ENCODE measurements at places on chromosomes 6 and 20. TPM values are rescaled to one million over a fixed set of nuclear protein-coding genes. Genes with fewer than 3 reads are reported as not detected.
A peak's percentile ranks its signal among the peaks of the same experiment; 100 is the strongest.

GRCh38 chr6:143213859-143214376, 153.2 kb downstream of the AIG1 start:
- DNase-seq: no peak

The SMOC2 gene
- not detected for total RNA-seq

The GGTLC1 gene
- total RNA-seq: not detected

The TTLL9 gene
- total RNA-seq: not detected

GRCh38 chr20:38338849-38339520, 7.3 kb upstream of the LBP start:
- DNase-seq: no peak

- DNase-seq: no peak
These were observed 1.2 kb downstream of the LMBRD1 start for GRCh38 chr6:69795469-69796072.

DNA sequence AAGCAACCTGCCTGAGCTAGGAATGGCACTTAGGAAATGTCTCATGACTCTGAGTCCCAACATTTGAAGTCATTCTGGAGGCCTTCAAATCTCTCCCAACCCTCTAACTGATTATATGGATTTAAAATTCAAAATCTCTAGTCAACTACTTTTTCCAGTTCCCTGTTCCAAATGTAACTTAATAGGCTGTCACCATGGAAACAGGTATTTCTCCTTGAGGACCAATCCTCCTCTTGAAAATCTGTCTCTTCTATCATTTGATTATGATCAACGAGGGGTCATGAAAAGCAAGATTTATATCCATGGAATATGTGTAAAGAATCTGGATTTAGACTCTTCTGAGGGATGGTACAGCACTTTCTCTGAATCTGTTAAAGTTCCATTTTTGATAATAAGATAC, 127.3 kb upstream of the DTNBP1 start:
- no peak for DNase-seq

DNA sequence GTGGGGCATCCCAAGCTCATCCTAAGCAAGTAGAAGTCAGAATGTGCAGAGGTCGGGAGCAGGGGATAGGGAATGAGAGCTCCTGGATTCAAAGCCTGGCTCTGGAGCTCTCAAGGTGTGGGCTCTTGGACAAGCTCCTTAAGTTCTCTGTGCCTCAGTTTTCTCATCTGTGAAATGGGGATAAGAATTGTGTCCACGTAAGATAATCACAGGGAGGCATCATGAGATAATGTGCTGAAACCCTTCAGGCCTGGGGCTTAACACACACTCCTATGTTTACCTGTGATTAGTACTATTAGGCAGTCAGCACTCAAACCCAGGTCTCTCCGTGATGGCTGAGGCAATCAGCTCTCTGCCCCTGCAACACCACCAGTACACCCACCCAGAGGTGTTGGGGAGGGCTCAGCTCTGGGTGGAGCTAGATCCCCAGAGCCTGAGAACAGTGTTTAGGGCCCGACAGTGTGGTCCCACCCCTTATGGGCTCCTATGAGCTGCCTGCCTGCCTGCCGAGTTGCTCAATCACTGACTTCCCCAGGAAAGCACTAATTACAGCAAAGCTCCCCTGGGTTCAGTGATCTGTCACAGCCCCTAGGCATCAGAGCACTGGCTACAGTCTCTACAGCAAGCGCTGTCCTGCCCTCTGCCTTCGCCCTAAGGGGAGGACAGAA, 6.3 kb upstream of the SIRPA start:
- DNase-seq: no peak

DNA sequence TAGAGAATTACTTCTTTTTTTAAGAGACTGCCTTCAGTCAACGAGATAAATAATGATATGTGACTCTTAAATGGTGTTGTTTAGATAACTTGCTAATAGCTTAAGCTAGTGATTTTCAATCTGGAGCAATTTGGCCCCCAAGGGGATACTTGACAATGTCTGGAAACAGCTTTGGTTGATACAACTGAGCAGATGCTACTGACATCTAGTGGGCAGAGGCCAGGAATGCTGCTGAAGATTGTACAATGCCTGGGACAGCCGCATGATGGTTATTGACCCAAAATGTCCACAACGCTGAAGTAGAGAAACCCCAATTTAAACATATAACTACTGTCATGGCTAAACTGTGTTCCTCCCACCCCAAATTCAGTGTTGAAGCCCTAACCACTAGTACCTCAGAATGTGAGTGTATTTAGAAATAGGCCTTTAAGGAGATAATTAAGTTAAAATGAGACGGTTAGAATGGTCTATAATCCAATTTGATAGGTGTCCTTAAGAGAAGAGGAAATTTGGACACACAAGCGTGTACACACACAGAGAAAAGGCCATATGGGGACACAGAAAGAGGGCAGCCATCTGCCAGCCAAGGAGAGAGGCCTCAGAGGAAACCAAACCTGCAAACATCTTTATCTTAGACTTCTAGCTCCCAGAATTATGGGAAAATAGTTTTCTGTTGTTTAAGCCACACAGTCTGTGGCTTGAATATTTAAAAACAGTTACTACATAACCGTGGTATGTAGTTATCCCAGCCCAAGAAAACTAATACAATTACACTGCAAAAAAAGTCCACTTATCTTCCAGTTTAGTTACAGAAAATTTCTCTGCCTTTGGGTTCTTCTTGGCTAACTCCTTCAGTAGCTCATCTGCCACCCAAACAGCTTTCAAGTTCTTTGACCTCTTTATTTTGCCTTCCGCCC, 22.2 kb downstream of the RWDD2A start:
- DNase-seq: peak; percentile 56

DNA sequence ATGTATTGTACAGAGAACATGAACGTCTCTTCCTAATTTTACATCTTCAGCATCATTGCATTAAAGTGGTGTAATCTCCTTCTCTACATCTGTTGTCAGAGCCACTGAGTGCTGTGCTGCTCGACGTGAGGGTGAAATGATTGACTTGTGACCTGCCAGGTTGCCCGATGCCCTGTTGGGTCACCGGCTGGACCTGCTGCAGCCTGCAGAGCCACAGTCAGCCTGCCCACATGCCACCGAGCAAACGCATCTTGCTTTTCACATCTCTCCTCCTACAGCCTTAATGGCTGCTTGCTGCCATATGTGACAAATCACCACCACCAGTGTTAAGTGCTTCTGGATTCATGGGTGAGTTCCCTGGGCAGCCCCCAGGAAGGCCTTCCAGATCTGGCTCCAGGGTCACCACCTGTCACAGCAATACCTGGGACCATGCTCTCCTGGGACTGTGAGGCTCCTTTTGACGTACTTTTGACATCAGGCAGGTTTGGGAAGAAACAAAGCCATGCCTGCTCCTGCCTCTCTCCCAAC, 80.3 kb downstream of the ASXL1 start:
- DNase-seq: no peak

The ID4 gene
- total RNA-seq: not detected

The CDH4 gene
- 0.17 TPM for total RNA-seq

The BPI gene
- not detected for total RNA-seq

DNA sequence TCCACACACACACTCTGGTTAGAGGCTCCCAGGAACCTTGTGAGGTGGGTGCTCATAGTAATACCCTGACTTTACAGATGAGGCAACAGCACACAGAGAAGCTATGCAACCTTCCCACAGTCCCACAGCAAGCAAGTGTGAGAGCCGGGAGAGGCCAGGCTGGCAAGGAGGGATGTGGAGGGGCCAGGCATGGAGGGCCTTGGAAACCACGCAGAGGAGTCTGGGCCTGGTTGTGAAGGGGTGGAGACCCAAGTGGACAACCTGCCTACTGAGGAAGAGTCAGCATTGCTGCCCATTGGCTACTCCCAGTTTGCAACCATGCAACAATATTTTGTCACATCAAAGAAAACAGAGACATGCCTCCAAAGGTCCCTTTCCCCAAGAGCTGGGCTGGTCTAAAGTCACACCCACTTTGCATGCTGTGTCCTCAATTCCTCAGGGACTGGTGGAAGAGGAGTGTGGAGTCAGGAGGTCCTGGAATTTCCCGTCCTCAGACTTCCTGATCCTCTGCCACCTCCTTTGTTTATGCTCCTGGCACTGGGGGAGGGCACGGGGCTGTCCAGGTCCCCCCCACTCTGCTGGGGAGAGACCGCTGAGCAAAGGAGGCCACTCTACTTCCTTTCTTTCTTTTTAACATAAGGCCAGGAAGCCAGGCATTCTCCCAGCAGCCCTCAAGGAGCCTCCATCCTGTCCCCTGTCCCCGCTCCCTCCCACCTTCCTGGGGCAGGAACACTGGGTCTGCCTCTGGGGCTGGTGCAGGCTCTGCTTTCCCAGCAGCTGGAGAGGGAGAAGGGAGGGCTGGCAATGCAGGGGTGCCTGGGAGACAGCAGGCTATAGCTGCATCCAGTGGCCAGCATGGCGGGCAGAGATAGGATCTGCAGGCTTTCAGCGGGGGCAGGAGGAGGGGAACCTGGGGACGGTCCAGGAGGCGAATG, 68.3 kb downstream of the NOL4L start:
- no peak for DNase-seq

DNA sequence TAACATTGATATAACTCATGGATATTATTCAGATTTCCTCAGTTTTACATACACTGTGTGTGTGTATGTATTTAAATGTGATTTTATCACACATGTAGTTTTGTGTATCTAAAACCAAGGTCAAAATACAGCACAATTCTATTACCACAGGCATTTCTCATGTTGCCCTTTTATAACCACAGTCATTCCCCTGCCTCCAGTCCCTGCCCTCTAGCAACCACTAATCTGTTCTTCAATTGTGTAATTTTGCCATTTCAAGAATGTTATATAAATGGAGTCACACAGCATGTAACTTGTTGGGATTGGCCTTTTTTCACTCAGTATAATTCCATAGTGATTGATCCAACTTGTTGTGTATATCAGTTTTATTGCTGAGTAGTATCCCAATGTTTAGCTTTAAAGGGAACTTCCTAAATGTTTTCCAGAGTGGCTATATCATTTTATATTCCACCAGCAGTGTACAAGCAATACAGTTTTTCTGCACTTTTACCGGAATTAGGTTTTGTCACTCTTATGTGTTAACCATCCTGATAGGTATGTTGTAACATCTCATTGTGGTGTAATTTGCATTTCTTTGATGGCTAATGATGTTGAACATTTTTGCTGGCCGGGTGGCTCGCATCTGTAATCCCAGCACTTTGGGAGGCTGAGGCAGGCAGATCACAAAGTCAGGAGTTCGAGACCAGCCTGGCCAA, 338.2 kb downstream of the SOX4 start:
- DNase-seq: no peak

- peak; percentile 55 for DNase-seq
These were observed 33.9 kb downstream of the SLC17A4 start for GRCh38 chr6:25788305-25788922.

- no peak for DNase-seq
These were observed 393.5 kb upstream of the NRSN1 start for GRCh38 chr6:23732521-23732920.

GRCh38 chr6:150603176-150603575, 3.5 kb downstream of the PLEKHG1 start:
- no peak for DNase-seq

- no peak for DNase-seq
These were observed 22.3 kb upstream of the BCAS4 start for GRCh38 chr20:50772420-50773185.

DNA sequence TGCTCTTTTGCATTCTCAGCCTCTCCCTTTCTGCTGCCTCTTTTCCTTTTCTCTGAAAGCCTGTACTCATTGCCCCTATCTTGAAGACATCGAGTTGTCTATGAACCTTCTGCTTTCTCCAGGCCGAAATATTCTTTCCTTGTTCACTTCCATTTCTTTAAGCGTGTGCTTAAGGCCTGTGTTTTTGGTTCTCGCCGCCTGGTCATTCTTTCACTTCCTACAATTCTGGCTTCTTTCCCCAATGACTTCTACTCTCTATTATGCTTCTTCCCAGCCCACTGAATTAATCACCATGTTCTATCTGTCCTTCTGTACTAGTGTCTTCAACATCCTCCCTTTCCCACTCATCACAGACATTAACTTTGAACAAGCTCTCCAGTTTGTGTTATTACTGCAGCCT, 69.6 kb downstream of the C6orf52 start:
- DNase-seq: no peak

The SKIC2 gene
- 75.7 TPM for total RNA-seq

DNA sequence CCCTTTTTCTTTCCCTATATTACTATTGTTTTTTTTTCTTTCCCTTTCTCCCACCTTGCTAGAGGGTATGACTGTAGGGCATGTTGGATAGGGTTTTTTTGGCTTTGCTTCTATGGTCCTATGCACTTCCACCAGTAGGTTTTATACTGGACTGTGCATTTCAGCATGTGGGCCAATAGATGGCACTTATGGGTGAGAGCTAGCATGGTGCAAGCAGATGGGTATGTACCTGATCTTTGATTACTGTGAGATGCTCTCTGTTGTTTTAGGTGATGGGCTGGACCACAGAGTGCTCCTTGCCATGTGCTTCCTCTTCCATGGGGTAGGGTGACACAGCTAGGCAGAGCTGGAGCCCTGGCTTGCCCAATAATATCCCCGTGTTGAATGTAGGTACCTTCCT, 128.5 kb upstream of the CHD6 start:
- no peak for DNase-seq

The SLC26A8 gene
- total RNA-seq: not detected

DNA sequence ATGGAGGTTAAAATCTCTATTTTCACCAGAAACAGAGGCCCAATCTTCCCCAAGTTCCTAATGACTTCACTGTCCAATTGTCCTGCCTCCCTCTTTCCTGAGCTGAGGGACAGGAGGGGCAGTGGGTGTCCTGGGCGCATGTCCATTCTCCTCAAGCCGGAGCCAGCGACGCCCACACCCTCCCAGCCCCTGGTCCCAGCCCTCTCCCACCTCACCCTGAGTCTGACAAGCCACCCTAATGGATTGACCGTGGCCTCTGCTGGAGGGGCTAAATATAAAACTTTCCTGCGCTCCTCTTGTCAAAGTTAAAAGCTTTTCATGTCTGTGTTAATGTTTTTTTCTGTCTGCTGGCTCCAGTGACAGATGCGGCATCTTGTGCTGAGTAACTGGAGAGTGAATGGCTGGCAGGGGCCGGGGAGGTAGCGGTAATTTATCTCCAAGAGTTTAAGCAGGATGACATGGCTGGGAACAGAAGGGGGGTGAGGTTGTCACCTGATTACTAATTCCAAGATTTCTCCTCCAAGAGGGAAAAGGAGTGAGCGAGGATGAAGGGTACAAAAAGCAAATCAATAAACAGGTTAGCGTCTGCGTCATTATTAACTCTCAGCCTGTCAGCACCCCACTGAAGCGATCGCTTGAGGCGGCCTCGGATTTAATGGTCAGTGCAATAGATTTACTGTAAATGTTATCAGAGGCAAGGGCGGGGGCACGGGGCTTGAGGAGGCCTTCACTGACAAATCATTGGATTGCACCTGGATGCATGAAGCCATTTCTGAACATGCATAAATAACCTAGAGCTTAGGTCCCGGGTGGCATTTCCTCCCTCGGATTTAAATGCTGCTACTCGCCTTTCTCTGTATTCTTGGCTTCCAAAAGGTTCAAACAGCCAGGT, 118.1 kb upstream of the MAFB start:
- no peak for DNase-seq

The ADGRB3 gene
- total RNA-seq: not detected

The BNIP5 gene
- total RNA-seq: not detected

The PDE7B gene
- total RNA-seq: 1.00 TPM

The TMEM151B gene
- not detected for total RNA-seq

- DNase-seq: no peak
These were observed 798.5 kb upstream of the EPHA7 start for GRCh38 chr6:94217836-94218235.

- DNase-seq: no peak
These were observed 146.5 kb upstream of the FERMT1 start for GRCh38 chr20:6269168-6269873.

The PNLDC1 gene
- total RNA-seq: 0.62 TPM

- DNase-seq: no peak
These were observed 120.0 kb downstream of the CD164 start for GRCh38 chr6:109262261-109262660.

GRCh38 chr6:53937461-53937860, 142.7 kb downstream of the LRRC1 start:
- no peak for DNase-seq

Data from activated T-cell treated with anti-CD3 and anti-CD28 coated beads, Interleukin-2, amount 50 U/mL, for 72 hours (primary cell).